ENCODE measurements at places on chromosomes 4 and X.

GRCh38 chr4:10701702-10702460 lies 17.3 kb upstream of the CLNK start:
- DNase-seq = no peak

DNA sequence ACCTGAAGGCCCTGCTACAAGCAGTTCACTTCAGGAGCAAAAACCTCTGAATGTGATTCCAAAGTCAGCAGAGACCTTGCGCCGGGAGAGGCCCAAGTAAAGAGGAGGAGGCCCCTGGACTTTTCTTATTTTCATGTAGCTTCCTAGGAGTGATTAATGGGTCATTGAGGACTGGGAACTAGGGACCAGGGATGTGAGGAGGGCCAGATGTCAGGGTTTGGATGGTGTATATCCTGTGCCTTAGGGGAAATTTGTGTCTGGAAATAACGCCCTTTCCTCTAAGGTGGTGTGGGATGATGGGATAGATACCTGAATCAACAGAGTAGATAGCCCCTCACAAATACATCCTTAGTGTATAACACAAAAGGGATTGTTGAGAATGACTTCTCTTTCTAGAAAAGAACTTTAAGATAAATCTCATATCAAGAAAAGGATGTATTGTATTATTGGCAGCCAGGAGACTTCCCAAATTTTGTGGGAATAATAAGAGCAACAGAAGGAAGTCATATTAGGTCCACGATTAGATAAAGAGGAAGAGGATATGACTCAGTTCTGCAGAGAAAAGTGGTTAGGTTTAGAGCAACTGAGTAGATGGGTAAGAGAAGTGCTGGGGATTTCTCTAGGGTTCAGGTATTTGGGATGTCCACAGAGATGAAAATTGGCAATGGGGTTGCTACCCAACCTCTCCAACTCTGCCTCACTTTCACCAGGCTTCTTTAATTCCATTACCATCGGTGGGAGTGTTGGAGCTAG lies 1.1 kb downstream of the ITGB1BP2 start:
- DNase-seq = no peak

GRCh38 chr4:26751838-26752237 lies 108.8 kb upstream of the STIM2 start:
- no peak for DNase-seq

DNA sequence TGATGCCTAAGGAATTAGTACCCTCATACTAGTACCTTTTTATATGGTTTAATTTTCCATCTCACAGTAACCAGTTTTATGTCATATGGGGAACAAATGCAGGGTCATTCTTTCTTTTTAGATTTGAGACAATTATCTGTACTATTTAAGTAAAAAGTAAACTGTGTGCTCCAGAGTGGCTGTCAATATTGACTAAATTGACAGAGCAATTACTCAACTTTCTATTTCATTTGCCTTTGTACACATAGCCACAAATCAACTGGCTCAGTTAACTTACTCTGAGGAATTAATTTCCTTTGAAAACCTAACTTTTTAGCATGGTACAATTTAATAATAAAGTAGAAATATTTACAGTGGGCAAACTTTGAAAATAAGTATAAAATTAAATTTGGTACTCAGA lies 28.5 kb upstream of the TEX13C start:
- no peak for DNase-seq

DNA sequence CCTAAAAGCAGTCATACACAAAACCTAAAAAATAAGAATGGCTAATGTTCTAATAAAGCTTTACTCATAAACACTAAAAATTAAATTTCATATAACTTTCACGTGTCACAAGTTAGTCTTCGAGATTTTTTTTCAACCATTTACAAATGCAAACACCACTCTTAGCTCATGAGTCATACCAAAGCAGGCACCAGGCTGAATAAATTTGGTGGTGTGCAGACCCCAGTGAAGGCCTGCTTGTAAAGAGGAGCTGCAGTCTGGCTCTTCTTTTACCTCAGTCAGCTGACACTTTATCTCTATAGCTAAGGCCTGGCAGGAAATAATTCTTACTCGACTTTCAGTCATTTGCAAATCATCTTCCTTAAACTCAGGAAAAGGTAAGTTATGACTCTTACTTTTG lies 37.4 kb downstream of the CLOCK start:
- DNase-seq = no peak

GRCh38 chr4:179867300-179867878 lies 2375.8 kb upstream of the TENM3 start:
- DNase-seq = no peak

DNA sequence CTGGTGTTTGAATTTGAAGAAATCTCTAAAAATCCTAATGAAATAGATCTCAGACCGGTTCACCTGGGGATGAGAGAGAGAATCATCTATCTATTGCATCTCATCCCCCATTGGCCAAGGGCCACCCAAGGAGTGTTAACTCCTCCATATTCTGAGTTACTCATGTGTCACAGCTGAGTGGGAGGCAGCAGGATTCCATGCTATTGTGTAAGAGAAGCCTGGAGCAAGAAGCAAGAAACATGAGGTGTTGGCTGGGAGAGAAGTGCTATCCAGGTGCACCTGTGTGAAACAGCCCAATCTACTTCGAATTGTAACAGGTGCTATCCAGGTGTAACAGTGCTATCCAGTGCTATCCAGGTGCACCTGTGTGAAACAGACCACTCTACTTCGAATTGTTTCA lies 150.3 kb upstream of the MAOA start:
- DNase-seq = no peak
